ENCODE measurements at places on chromosomes 7 and 10. TPM values are rescaled to one million over a fixed set of nuclear protein-coding genes. Genes with fewer than 3 reads are reported as not detected.

DNA sequence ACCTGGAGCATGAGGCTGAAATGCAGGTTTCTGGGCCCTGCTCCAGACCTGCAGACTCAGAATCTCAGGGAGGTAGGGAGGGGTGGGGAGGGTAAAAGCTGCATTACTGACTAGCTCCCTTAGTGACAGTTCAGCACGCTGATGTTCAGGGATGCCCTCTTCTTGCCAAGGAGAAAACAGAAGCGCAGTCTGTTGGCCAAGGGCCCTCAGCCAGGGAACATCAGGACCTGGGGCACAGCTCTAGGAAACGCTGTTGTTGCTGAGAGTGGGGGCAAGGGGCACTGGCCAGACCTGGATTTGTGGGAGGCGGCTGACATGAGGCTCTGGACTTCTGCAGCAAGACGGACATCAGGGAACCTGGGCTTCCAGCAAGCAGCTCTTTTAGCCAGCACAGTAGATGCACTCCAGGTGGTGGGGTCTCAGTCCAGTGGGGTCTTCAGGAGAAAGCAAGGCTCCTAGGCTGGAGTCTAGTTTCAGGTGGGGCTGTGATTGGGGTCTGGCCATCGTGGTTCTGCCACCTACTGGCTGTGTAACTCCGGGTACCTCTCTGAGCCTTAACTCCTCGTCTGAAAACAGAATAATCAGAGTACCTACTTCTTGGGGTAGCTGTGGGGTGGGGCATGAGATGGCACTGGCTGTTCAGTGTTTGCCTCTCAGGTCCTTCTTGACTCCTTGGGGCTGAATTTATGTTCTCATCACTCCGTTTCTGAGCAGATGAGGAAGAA lies 72.9 kb upstream of the PRLHR start:
- DNase-seq, result no peak
- no peak overlapping the region for H3K4me3 ChIP-seq
- no peaks in the 10 kb centered on the region for H3K27me3 ChIP-seq

GRCh38 chr10:62491597-62491996 lies 117.4 kb downstream of the ZNF365 start:
- no peak overlapping the region for H3K4me3 ChIP-seq
- no peaks in the 10 kb centered on the region for H3K4me1 ChIP-seq
- DNase-seq, result no peak
- H3K36me3 ChIP-seq, result no peaks in the 10 kb centered on the region
- no peaks in the 10 kb centered on the region for H3K27me3 ChIP-seq
- H3K27ac ChIP-seq, result no peak overlapping the region

DNA sequence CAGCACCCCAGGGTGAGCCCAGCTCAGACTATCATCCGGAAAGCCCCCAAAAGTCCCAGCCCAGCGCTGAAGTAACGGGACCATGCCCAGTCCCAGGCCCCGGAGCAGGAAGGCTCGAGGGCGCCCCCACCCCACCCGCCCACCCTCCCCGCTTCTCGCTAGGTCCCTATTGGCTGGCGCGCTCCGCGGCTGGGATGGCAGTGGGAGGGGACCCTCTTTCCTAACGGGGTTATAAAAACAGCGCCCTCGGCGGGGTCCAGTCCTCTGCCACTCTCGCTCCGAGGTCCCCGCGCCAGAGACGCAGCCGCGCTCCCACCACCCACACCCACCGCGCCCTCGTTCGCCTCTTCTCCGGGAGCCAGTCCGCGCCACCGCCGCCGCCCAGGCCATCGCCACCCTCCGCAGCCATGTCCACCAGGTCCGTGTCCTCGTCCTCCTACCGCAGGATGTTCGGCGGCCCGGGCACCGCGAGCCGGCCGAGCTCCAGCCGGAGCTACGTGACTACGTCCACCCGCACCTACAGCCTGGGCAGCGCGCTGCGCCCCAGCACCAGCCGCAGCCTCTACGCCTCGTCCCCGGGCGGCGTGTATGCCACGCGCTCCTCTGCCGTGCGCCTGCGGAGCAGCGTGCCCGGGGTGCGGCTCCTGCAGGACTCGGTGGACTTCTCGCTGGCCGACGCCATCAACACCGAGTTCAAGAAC lies 1.1 kb downstream of the VIM start:
- H3K4me3 ChIP-seq, result peak overlapping the region; percentile 71
- H3K27ac ChIP-seq, result peak overlapping the region; percentile 82
- peak; percentile 65 for DNase-seq

GRCh38 chr10:91590904-91591796 lies 41.7 kb downstream of the PPP1R3C start:
- peak overlapping the region; percentile 64 for H3K27ac ChIP-seq
- H3K36me3 ChIP-seq, result no peaks in the 10 kb centered on the region
- DNase-seq, result peak; percentile 50
- H3K4me1 ChIP-seq, result peaks cover 59% of the 10 kb centered on the region
- H3K4me3 ChIP-seq, result no peak overlapping the region
- no peaks in the 10 kb centered on the region for H3K27me3 ChIP-seq

- no peak for DNase-seq
- H3K4me3 ChIP-seq, result peak overlapping the region; percentile 94
- peaks cover 25% of the 10 kb centered on the region for H3K36me3 ChIP-seq
- no peak overlapping the region for H3K27ac ChIP-seq
- H3K4me1 ChIP-seq, result peaks cover 9% of the 10 kb centered on the region
Measured at GRCh38 chr10:91925022-91925320, 1.4 kb downstream of the BTAF1 start.

- peaks cover 2% of the 10 kb centered on the region for H3K27me3 ChIP-seq
- DNase-seq, result no peak
- no peaks in the 10 kb centered on the region for H3K36me3 ChIP-seq
- H3K27ac ChIP-seq, result no peak overlapping the region
- no peak overlapping the region for H3K4me3 ChIP-seq
Measured at GRCh38 chr7:71633551-71634008, 501.6 kb downstream of the GALNT17 start.

- H3K27ac ChIP-seq, result no peak overlapping the region
- H3K27me3 ChIP-seq, result no peaks in the 10 kb centered on the region
- peaks cover 8% of the 10 kb centered on the region for H3K4me1 ChIP-seq
Measured at GRCh38 chr7:5758753-5759335, 22.6 kb downstream of the RNF216 start.

DNA sequence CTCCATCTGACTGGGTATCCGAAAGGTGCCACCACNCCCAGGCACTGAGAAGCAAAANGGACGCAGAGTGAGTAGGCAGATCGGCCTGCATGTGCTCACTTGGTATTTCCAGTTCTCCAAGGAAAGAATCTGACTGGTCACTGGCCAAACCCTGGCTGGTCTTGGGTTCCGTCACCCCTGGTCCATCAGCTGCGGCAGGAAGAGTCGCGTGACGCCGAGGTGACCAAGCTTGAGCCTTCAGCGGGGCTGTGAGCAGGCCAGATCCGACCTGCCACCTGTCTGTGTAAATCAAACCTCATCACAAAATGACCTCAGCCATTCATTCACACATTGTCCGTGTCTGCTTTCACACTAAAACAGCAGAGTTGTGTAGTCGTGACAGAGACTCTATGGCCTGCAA lies 28.8 kb upstream of the CHST15 start:
- H3K4me3 ChIP-seq, result no peak overlapping the region
- H3K27me3 ChIP-seq, result peaks cover 2% of the 10 kb centered on the region
- DNase-seq, result no peak
- H3K36me3 ChIP-seq, result no peaks in the 10 kb centered on the region
- H3K27ac ChIP-seq, result no peak overlapping the region
- H3K4me1 ChIP-seq, result no peaks in the 10 kb centered on the region

DNA sequence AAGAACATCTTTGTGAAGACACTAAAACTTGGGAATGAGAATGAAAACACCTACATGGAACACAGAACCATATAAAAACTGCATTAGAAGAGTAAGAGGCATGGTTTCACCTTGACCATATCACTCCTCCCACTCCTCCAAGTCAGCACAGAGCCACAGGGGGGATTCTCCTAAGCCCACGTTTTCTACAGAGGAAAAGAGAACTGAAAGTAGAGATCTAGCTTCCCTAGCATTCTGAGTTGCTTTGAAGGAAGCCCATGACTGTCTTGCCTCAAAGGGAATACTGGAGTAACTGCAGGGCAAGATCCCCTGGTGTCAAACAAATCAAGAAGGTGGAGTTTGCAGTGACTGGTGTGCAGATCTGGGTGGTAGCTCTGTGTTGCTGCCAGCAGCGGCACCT lies 43.9 kb downstream of the HBP1 start:
- H3K4me3 ChIP-seq, result no peak overlapping the region
- no peaks in the 10 kb centered on the region for H3K27me3 ChIP-seq
- DNase-seq, result no peak

DNA sequence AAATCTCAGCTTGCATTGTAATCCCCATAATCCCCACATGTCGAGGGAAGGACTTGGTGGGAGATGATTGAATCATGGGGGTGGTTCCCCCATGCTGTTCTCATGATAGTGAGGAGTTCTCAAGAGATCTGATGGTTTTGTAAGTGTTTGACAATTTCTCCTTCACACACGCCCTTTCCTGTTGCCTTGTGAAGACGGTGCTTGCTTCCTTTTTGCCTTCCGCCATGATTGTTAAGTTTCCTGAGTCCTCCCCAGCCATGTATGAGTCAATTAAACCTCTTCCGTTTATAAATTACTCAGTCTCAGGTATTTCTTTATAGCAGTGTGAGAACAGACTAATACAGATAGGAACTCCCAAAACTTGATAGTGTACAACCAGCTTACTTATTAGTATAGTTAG lies 98.6 kb downstream of the CREM start:
- no peak for DNase-seq
- H3K36me3 ChIP-seq, result no peaks in the 10 kb centered on the region
- H3K4me3 ChIP-seq, result no peak overlapping the region
- no peaks in the 10 kb centered on the region for H3K27me3 ChIP-seq
- H3K27ac ChIP-seq, result no peak overlapping the region
- no peaks in the 10 kb centered on the region for H3K4me1 ChIP-seq

DNA sequence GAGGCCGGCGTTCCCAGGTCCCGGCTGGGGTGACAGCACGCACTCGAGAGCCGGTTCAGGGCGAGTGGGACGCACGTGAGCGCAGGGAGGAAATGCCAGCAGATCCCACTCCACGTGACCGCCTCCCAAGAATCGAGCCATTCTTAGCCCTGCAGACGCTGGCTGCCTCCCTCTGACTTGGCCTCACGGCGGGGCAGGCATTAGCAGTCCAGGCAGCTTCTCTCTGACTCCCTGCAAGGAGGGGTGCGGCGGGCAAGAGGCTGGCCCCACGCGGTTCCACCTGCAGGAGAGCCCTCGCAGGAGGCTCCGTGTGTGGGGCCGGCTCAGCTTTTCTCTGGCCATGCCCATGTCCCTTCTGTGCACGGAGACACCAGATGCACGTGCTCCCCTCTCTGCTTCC lies 10.1 kb downstream of the GPR146 start:
- H3K4me1 ChIP-seq, result peaks cover 25% of the 10 kb centered on the region
- peaks cover 6% of the 10 kb centered on the region for H3K36me3 ChIP-seq
- no peak overlapping the region for H3K4me3 ChIP-seq
- H3K27me3 ChIP-seq, result no peaks in the 10 kb centered on the region
- peak overlapping the region; percentile 63 for H3K27ac ChIP-seq

DNA sequence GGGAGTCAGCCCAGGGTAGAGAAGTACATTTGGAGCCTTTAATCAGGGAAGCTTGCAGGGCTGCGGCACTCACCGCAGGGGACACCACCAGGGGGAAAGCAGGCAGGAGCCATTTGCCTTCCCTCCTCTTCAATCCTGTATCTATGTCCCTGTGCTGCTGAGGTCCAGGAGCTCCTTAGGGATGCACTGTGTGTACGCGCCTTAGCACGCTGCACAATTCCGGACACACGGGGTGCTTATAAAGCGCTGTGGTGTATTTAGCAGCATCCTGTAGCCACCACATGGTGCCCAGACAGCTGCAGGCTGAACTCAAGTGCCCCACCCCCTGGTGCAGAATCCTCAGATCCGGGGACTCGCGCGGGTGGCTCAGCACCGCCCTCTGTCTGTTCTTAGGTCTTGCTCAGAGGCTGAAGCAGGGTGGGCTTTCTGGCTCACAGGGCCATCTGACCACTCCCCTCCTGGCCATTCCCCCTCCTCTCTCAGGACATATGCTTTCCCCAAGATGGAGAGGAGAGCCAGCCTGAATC lies 421.4 kb downstream of the SDK1 start:
- H3K36me3 ChIP-seq, result no peaks in the 10 kb centered on the region
- H3K4me1 ChIP-seq, result no peaks in the 10 kb centered on the region
- no peak overlapping the region for H3K27ac ChIP-seq
- peak; percentile 11 for DNase-seq

DNA sequence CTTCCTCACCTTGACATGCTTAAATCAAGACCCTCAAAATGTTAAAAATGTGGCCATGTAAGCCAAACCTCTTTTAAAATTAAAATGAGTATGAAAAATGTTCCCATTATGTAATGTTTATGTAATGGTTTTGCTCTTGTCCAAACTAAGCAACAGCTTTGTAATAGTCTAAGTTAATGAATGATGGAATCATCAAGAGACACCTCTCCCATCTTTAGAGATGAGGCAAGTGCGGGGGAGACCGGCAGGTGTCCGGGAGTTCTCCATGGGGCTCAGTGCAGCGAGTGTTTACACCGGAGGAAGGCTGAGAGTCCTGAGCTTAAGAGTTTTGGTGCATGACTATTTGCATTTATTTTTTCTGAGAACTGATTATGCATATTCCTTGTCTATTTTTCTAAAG lies 384.9 kb upstream of the RNF32 start:
- H3K27ac ChIP-seq, result no peak overlapping the region
- peaks cover 51% of the 10 kb centered on the region for H3K27me3 ChIP-seq
- H3K4me1 ChIP-seq, result no peaks in the 10 kb centered on the region
- no peaks in the 10 kb centered on the region for H3K36me3 ChIP-seq
- no peak for DNase-seq

- no peak overlapping the region for H3K27ac ChIP-seq
- no peaks in the 10 kb centered on the region for H3K4me1 ChIP-seq
- H3K36me3 ChIP-seq, result no peaks in the 10 kb centered on the region
- no peak for DNase-seq
- no peak overlapping the region for H3K4me3 ChIP-seq
Measured at GRCh38 chr10:89278034-89278535, 23.8 kb upstream of the IFIT2 start.

DNA sequence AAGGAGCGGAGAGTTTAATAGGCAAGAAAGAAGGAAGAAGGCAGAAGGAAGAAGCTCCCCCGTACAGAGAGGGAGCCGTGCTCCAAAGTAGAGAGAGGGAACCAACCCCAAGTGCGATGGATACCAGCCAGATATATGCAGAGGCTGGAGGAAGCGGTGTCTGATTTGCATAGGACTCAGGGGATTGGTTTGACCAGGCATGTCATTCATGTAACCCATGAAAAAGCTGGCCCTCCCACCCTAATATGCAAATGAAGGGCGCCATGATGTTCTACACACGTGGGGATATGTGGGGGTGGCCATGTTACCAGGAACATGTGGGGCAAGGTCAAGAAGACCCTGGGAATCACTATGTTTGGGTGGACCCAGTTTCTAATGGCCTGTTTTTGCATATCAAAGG lies 40.6 kb upstream of the FAM3C start:
- no peaks in the 10 kb centered on the region for H3K36me3 ChIP-seq
- DNase-seq, result no peak
- no peak overlapping the region for H3K4me3 ChIP-seq

The GIMAP7 gene
- 0.42 TPM for total RNA-seq

The PAPOLB gene
- 0.25 TPM for total RNA-seq

The OR13A1 gene
- 0.13 TPM for total RNA-seq

The DENND10 gene
- 10.4 TPM for total RNA-seq

The AEBP1 gene
- 0.87 TPM for total RNA-seq

The ZMIZ1 gene
- 30.3 TPM for total RNA-seq

The DNAH11 gene
- 0.02 TPM for total RNA-seq

The CTAGE8 gene
- total RNA-seq, result 0.11 TPM

The ANXA8 gene
- total RNA-seq, result not detected

The TRPV5 gene
- total RNA-seq, result not detected

The UTF1 gene
- total RNA-seq, result 0.16 TPM

The CNNM1 gene
- not detected for total RNA-seq

The PDE6C gene
- not detected for total RNA-seq

The ADARB2 gene
- total RNA-seq, result not detected

The C10orf143 gene
- 0.33 TPM for total RNA-seq

Data from K562 (cell line).